ENCODE measurements at places on chromosomes 12 and 14.

GRCh38 chr14:105287249-105288102 lies 13.3 kb downstream of the BRF1 start:
- no peak for DNase-seq

GRCh38 chr14:60882219-60882618 lies 98.7 kb downstream of the TRMT5 start:
- DNase-seq: no peak

DNA sequence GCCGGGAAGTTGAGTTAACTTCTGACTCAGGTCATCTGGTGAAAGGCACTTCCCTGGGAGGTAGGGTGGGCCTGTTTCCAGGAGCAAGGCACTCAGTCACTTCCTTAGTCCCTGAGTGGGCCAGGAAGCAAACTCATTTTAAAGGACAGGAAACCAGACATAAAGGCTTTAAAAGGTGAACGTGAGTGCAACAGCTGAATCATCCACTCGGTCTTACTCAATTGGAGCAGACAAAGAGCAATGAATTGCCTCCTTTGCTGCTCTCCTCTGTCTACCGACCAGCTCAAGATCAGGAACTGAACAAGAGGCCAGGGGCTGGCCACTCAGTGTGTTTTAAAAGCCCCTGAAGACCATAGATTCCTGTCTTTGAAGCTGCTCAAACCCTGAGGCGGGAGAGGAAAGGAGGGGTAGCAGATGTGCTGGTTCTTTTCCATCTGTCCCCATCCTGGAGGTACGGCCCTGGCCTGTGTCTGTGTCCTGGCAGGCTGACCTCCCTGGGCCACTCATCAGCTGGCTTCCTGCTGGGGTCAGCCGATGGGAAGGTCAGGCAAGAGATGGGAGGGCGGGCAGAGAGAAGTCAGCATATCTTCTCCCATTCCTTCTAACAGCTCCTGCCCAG lies 148.9 kb downstream of the PPM1H start:
- no peak for DNase-seq

DNA sequence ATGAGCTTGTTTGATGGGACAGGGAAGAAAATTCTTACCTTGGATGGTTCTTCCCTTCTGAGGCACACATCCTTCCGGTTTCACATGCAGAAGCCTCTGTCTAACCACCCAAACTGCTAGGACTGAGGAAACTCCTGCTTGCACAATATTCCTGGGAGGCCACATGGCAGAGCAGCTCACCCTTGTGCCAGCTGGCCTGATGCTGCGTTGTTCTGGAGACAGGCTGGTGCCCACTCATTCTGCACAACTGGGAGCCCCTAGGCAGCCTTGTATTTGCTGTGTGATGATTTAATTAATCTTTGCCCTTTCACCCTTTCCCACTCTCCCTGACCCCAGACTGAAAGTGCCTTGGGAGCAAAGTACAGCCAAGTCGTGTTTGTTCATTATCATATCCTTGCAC lies 130.8 kb downstream of the RTN1 start:
- DNase-seq: no peak

DNA sequence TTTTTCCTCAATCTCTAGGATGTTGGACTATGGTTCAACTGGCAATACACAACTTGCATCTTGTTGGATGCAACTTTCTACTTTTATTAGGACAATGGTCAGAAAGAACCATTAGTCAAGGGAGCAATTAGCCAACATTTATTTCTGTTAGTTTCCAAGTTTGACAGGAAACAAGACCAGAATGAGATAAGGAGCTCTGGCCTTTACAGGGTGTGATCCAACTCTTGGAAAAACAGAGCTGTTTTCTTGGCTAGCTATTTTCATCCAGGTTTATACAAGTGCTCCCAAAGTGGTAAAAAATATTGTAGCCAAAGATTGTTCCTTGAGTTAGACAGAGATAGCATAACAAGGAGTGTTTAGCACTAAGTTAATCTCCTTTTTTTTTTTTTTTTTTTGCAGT lies 3.9 kb upstream of the SYNE2 start:
- DNase-seq: no peak

GRCh38 chr14:91129261-91129660 lies 15.4 kb downstream of the DGLUCY start:
- no peak for DNase-seq

GRCh38 chr12:132084621-132085290 lies 59.4 kb downstream of the DDX51 start:
- DNase-seq: peak; percentile 7

GRCh38 chr12:66255737-66256136 lies 46.6 kb upstream of the HELB start:
- DNase-seq: no peak

DNA sequence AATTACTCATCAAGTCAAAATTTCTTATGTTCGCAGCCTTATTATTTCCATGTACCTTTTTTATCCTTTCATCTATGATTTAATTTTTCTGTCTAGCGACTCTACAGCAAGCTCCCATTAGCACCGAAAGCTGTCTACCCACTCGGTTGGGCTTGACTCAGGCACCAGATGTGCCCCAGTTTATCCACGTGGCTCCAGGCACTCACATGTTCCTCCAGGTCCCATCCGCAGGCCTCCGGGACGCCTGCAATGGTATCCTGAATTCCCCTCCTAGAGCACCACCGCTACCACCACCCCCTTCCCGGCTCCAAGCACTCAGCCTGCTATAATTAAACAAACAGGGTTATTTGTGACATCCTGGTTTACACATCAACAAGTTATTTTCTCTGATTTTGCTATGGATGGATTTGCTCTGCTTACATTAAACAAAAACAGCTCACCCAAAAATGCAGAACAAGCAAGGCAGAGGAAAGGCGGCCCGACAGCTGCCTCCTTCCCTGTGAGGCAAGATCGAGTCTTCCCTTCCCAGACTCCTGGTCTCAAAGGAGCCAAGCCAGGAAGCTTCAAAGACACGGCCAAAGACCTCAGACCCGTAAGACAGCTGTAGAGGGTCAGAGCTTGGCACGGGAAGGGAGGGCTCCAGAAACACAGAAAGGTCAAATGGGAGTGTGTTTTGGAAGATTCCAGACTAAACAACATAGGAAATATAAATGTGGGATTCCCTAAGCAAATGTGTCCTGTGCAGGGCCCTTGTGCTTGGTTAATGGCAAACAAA lies 253.8 kb downstream of the TTC8 start:
- DNase-seq: no peak

- no peak for DNase-seq
These were observed 1288.4 kb downstream of the AACS start for GRCh38 chr12:126353604-126354003.

DNA sequence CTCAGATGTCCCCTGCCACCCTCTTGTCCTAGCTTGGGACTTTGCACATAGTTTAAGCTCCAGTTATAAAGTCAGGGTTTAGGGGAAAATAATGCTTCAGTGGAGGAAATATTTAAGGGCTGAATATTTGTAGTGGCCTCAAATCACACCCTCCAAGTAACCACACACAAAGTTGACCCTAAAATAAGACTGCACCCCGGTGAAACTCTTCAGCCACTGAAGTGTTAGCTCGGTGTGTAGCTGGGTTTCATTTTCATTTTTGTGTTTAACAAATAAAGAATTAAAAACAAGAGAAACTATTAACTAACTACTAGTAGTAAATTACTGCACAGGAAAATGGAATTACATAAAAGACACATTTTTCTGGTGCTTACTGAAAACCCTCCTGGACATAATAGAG lies 14.8 kb upstream of the BCL11B start:
- DNase-seq: no peak

GRCh38 chr12:32290411-32290810 lies 108.9 kb upstream of the FGD4 start:
- no peak for DNase-seq

- DNase-seq: no peak
These were observed 81.5 kb downstream of the ESR2 start for GRCh38 chr14:64212666-64213065.

GRCh38 chr12:13592063-13592942 lies 389.1 kb downstream of the GRIN2B start:
- no peak for DNase-seq

Measured in stimulated activated CD8-positive, alpha-beta memory T cell treated with anti-CD3 and anti-CD28 coated beads, Interleukin-4, amount 100 ng/mL, for 4 hours (primary cell).